ENCODE measurements at places on chromosomes 1 and 21. TPM values are rescaled to one million over a fixed set of nuclear protein-coding genes. Genes with fewer than 3 reads are reported as not detected.

ETV3L gene
- not detected for total RNA-seq

XCL1 gene
- total RNA-seq, result 0.33 TPM

OR2T33 gene
- not detected for total RNA-seq

GRCh38 chr1:107499139-107499744, 358.4 kb downstream of the NTNG1 start:
- peaks cover 2% of the 10 kb centered on the region for H3K27me3 ChIP-seq
- DNase-seq, result no peak
- no peaks in the 10 kb centered on the region for H3K4me1 ChIP-seq

- H3K27me3 ChIP-seq, result no peaks in the 10 kb centered on the region
- H3K36me3 ChIP-seq, result no peaks in the 10 kb centered on the region
- H3K27ac ChIP-seq, result no peak overlapping the region
- H3K4me3 ChIP-seq, result no peak overlapping the region
- H3K4me1 ChIP-seq, result no peaks in the 10 kb centered on the region
- DNase-seq, result no peak
Observed at GRCh38 chr1:194175251-194175650, 988.8 kb upstream of the B3GALT2 start.

- H3K27ac ChIP-seq, result no peak overlapping the region
- DNase-seq, result no peak
- H3K27me3 ChIP-seq, result no peaks in the 10 kb centered on the region
- H3K4me3 ChIP-seq, result no peak overlapping the region
- no peaks in the 10 kb centered on the region for H3K36me3 ChIP-seq
Observed at GRCh38 chr1:8009043-8010002, 16.8 kb downstream of the ERRFI1 start.

Data from activated CD4-positive, alpha-beta memory T cell treated with anti-CD3 and anti-CD28 coated beads, Interleukin-2, amount 10 ng/mL, durations not matched to agents 7 days and 5 days (primary cell).